ENCODE measurements at places on chromosomes 6 and 20.

DNA sequence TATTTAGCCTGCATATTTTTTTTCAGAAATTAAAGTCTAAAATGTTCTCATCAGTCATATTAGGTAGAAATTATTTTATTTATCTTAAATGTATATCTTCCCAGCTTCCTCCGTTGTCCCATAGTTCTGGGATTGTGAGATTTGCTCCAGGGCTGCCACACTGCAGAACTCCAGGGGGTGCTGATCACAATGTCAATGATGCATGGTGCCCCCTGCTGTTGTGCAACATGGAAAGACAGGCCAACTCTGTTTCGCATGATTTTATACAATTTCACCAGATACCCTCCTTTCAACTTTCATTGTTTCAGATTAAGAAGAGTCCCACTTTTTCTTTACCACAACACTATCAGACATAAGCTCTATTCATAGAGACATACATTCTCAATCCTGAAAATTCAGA lies 35.9 kb downstream of the ID4 start:
- H3K4me1 ChIP-seq = no peaks in the 10 kb centered on the region
- no peak overlapping the region for H3K4me3 ChIP-seq
- no peak for DNase-seq
- H3K27me3 ChIP-seq = no peaks in the 10 kb centered on the region

DNA sequence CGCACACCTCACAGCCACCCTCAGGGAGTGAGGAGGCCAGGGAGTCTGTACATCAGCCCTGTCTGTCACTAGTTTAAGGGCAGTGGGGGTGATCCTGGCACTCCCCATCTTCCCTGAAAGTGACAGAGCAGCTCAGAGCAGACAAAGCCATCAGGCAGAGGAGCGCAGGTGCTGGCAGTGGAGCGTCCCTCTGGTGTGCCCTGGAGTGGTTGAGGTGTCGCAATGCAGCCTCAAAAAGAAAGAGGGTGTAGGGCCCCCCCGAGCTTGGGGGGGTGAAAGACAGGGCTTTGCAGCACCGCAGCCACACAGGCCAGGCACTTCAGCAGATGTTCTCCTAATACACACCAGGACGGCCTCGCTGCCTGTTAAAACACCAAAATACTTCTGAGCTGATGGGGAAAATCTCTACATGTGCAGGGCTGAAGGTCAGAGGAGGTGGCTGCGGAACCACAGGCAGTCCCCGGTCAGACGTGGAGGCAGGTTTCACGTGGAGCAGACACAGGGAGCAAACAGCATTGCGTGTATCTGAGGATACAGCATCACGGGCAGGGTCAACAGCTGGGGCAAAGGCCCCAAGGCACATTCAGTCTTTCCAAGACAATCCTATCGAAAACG lies 69.5 kb downstream of the PREX1 start:
- H3K27ac ChIP-seq = no peak overlapping the region
- H3K36me3 ChIP-seq = peaks cover 25% of the 10 kb centered on the region
- no peak overlapping the region for H3K4me3 ChIP-seq

GRCh38 chr6:116271149-116271708 lies 8.5 kb downstream of the TSPYL1 start:
- H3K4me3 ChIP-seq = no peak overlapping the region
- no peak for DNase-seq
- H3K27ac ChIP-seq = peak overlapping the region; percentile 57
- H3K36me3 ChIP-seq = peaks cover 37% of the 10 kb centered on the region

GRCh38 chr20:49411221-49411925 lies 71.1 kb downstream of the KCNB1 start:
- DNase-seq = no peak
- H3K36me3 ChIP-seq = no peaks in the 10 kb centered on the region
- no peaks in the 10 kb centered on the region for H3K27me3 ChIP-seq
- H3K4me1 ChIP-seq = no peaks in the 10 kb centered on the region
- no peak overlapping the region for H3K27ac ChIP-seq
- no peak overlapping the region for H3K4me3 ChIP-seq
